Retinal pigment epithelial cell (primary cell): ENCODE measurements at places on chromosomes 13 and 19.

GRCh38 chr13:39522329-39522728 is 80.7 kb downstream of the LHFPL6 start:
- DNase-seq = no peak

DNA sequence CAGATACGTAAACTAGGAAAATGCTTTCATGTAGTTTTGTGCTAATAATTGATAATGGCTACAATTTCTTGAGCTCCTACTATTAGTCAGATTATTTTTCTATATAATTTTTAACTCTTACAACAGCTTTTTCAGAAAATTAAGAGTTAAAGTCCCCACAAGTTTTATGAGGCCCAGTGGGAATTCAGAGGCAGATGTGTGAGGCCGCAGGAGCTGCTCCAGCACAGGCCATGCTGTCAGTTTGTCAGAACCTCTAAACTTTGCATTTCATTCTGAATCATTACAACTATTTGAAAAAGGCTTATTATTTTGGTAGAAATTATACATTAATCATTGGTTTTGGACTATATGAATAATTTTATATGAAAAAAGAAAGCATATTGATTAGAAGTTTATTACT is 370.8 kb downstream of the MYO16 start:
- DNase-seq = no peak

- no peak for DNase-seq
Measured at GRCh38 chr13:87235621-87236020, 435.6 kb upstream of the SLITRK5 start.

GRCh38 chr19:45079063-45079910 is at the start of gene GEMIN7:
Gene GEMIN7 (plus strand): TSS chr19:45079260. CDS start chr19:45090115, 10,855 bp downstream.
- DNase-seq = no peak

DNA sequence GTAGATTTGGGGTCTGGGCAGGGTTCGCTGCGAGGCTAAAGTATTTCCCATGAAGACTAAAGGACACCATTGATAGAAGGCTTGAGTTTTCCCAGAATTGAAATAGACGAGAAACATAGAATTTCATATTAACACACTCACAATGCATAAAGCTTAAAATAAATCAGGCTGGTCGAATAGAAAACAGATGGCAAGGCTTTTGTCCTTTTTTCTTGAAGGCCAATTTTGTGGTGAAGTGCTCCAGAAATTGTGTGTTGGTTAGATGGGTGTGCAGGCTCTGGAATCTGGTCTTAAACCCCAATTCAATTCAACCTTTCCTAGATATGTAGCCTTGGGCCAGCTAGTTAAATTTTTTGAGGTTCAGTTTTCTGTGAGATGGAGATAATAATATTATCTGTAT is 56.9 kb upstream of the LRCH1 start:
- DNase-seq = no peak

DNA sequence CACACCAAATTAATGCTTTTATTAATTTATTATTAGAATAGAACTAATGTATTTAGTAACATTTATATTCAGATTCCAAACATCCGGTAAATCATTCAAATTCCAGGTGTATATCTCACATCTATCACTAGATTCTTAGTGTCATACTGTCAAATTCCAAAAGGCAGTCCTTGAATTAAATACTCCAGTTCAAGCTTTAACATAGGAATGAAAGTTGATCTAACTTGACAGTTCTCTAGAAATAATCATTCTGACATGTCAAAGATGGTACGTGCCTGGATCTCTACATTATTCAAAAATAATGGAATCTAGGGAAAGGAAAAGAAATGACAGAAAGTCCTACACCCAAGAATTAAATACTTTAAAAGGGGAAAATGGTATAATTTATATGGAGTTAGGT is 1161.5 kb downstream of the PCDH9 start:
- no peak for DNase-seq

GRCh38 chr13:106597749-106598395 is 29.9 kb upstream of the ARGLU1 start:
- no peak for DNase-seq

GRCh38 chr13:113292021-113292862 is 4.8 kb upstream of the LAMP1 start:
- DNase-seq = no peak

- no peak for DNase-seq
Measured at GRCh38 chr13:32624441-32624840, 38.2 kb downstream of the PDS5B start.

DNA sequence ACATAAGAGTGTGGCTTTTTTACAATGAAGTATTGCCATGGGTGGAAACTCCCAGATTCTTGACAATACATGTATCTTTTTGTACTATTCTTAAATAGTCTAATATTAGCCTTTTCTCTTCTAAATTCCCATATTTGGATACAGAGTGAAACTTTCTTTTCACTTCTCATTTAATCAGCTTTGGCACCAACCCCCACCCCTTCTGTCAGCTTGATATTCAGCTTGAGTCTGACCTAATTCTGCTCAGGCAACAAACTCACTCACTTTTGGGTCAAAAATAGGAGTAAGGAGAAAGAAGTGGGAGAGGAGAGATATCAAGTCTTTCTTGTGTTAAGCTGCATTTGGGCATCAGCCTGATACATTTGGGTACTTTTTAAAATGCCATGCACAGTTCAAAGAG is 397.5 kb downstream of the COG6 start:
- DNase-seq = no peak

- no peak for DNase-seq
Measured at GRCh38 chr19:54247106-54247930, 4.7 kb upstream of the LILRA6 start.

- DNase-seq = no peak
Measured at GRCh38 chr13:90800082-90800746, 547.3 kb upstream of the MIR17HG start.

DNA sequence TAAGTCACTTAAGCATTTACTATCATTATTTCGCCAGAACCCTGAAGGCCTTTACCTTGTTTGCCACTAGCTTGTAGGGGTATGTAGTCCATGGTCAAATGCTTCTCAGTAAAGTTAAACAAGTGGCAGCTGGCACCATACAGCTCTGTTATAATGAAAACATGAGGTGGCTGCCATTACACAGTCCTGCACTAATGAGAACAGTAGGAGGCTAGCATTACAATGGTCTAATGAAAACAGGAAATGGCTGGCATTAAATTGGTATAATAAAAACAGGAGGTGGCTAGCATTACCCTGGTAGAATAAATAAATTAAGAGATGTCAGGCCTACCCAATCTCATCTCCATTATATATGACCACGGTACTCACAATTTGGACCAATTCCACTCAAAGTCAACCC is 107.5 kb downstream of the PCDH17 start:
- no peak for DNase-seq

GRCh38 chr13:98454389-98454881 is 122.5 kb downstream of the STK24 start:
- no peak for DNase-seq

DNA sequence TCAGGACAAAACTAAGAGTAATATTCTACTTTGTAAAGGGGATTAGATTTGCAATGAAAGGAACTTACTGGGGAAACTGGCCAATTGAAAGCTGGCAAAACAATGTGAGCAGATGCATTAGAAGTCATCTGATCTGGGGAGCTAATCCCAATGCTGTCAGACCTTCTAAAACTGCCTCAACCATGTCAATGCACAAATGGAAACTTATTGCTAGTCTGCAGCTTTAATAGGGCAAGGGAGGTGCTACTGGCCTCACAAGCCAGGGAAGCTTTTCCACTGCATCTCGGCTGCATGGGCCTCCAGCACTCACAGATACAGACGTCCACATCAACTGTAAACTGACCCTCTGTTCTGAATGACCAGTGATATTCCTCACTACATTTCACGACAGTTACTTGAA is 154.2 kb downstream of the LHFPL6 start:
- peak; percentile 96 for DNase-seq

- no peak for DNase-seq
Measured at GRCh38 chr13:38341149-38341692, 8.4 kb upstream of the UFM1 start.

- no peak for DNase-seq
Measured at GRCh38 chr13:65926750-65927171, 1303.4 kb downstream of the PCDH9 start.

DNA sequence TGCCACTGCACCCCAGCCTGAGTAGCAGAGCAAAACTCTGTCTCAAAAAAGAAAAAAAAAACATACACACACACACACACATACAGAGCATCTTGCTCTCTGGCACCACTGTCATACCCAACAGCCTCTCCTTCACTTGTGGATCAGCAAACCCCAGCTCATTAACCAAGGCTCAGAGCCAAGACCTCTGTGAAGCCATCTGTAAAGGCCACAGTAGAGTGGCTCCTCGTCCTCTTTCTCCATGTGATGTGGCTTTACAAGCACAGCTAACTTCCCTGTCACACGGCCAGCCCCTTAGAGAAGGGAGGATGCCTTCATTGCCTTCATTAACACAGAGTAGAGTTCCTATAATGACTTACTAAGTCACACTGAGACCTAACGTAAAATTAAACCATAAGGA is 62.7 kb upstream of the LSM14A start:
- DNase-seq = no peak

DNA sequence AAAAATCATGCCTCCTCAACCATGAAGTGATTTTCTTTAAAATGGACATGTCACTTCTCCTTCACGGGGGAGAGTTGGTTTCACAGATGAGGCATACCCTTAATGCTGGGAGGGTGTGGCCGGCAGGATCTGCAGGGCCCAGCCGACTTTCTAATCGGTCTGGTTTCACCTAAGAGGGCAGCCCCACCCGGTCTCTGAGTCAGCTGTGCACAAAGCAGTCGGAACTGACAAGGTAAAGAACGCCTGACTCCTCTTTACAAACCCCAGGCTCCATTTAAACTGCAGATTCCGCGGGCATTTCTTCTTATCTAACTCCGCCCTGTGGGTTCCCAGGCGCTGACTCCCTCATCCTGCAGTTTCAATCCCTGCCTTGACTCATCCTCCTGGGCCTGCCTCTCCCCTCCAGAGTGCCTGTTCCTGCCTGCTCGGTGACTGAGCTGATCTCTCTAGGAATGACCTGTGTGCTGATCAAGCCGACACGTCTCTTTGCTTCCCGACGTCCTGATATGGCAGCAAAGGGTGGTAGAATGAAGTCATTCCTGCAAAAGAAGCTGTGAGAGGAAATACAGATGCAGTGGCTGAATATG is 63.4 kb downstream of the EFNB2 start:
- DNase-seq = peak; percentile 78

GRCh38 chr19:40862333-40862732 is 12.1 kb upstream of the CYP2A6 start:
- DNase-seq = no peak

DNA sequence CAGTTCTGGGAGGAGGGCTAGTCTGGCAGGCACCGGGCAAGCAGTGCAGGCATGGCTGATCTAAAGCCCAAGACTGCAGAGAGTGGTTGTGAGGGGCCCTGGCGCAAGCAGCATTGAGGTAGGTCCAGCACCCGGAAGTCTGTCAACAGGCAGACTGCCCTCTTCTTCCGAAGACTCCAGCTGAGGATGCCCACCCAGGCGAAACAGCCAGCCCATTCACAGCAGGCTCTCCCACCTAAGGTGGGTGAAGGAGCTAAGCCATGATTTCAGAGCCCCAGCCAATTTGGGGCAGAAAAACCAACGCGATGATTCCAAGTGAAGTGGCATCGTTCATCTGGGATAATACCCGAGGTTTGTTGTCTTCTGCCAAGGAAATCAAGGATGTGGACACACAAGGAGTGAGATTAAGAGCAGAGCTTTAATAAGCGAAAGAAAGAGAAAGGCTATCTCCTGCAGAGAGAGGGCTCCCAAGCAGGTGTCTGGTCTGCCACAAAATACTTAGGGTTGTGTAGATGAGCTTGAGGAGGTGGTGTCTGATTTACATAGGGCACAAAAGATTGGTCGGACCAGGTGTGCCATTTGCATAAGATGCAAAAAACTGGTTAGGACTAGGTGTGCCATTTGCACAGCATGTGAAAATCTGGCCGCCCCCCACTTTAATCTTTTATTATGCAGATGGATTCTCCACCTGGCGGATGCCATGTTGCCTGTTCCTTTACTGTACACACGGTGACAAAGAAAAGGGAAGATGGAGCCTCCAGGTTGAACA is 22.6 kb downstream of the FAM124A start:
- DNase-seq = no peak

GRCh38 chr13:52411629-52412028 is 5.7 kb upstream of the THSD1 start:
- DNase-seq = no peak

- no peak for DNase-seq
Measured at GRCh38 chr19:7706955-7707456, 5.1 kb upstream of the FCER2 start.

DNA sequence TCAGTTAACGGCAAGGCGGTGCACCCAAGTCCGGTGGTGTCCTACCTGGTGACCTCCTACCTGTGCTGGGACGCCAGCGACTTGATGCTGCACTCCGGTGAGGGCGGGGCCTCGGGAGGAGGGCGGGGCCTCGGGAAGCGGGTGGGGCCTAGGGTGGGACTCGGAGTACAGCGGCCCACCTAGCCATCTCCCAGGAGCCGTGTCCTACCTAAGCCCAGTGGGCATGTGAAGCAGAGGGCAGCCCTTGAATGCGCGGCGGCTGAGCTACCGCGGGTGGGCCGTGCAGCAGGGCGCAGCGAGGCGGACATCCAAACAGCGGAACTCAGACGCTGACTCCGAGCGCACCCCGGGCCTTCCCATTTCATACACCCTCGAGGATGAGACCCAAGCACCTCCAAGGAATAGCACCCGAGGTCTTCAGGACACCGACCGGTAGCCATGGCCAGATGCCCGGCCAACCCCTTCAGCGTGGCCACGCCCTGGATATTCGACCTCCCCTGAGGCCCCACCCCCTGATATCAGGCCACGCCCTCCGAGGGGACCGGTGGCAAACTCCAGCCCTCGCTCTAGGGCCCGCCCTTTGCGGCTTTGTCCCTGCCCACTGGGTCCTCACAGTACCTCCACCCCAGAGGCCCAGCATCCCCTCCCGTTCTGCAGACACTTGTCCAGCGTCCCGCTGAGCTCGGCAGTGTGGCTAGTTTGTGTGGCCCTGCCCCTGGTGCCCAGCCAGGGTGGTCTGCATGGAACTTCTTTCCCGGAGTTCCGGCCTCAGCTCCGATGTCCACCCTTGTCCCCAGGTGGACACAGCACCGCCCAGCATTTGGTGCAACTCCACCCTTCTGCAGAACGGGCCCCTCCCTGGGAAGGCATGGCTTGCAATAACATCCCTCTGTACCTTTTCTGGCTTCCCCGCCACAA is 5.4 kb downstream of the KLK1 start:
- DNase-seq = no peak

GRCh38 chr19:29978080-29978479 is 36.0 kb downstream of the URI1 start:
- DNase-seq = no peak
